ENCODE measurements at places on chromosomes 2 and 18.

GRCh38 chr2:172674034-172674967 is 61.3 kb upstream of the RAPGEF4 start:
- DNase-seq: peak; percentile 44

DNA sequence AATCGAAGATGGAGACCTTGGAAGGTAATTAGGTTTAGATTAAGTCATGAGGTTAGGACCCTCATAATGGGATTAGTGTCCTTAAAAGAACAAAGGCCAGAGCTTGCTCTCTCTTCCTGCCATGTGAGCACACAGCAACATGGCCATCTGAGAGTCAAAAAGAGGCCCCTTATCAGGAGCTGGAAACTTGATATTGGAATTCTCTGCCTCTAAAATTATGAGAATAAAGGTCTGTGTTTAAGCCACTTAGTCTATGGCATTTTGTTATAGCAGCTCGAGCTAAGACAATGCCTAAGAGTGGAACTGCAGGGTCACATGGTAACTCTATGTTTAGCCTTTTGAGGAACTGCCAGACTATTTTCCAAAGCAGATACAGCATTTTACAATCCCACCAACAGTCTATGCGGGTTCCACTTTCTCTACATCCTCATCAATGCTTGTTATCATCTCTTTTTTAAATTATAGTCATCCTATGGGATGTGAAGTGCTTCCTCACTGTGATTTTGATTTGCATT is 42.4 kb downstream of the THADA start:
- no peak for DNase-seq

DNA sequence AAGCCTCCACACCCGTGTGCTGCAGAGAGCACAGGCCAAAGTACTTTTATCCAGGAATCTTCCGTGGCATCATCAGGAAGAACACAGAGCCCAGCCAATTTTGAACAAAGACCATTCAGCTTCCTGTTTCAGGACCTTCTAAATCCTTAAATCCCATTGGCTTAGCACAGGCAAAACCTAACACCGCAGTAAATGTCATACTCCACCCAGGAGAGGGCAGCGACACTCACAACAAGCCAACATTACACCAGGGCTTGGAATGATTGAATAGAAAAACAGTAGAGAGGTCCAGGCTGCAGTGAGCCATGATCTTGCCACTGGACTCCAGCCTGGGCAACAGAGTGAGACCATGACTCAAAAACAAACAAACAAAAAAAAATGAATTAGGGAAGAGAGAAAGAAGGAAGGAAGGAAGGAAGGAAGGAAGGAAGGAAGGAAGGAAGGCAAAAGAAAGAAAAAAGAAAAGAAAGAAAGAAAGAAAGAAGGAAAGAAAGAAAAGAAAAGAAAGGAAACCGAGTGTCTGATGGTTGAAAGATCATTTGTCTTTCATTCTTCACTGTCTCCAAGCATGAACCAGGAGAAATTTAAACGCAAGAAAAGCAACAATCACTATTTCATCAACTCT is 144.6 kb upstream of the SATB2 start:
- no peak for DNase-seq

GRCh38 chr18:6598657-6599056 is 130.9 kb upstream of the ARHGAP28 start:
- no peak for DNase-seq

DNA sequence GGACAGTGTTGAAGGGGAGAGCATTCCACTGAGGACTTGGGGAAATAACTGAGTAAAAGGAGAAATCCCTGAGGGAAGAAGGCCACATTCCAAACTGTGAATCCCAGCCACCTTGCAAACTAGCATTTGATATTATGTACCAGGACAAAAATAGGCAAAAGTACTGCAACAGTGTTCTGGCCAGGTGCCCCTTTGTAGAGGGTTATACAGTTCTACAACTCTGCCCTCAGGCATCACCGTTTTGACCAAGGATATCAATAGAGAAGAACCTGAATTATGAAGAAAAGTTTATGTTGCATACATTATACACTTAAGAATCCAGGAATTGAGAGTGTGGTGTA is 20.6 kb upstream of the CAVIN2 start:
- DNase-seq: no peak

GRCh38 chr2:120367649-120368048 is 21.7 kb downstream of the INHBB start:
- no peak for DNase-seq

GRCh38 chr2:221308507-221309066 is 263.5 kb downstream of the EPHA4 start:
- DNase-seq: no peak

GRCh38 chr2:31446848-31447247 is 32.3 kb upstream of the XDH start:
- DNase-seq: no peak

- no peak for DNase-seq
Measured at GRCh38 chr18:79365701-79366100, 30.0 kb upstream of the NFATC1 start.

DNA sequence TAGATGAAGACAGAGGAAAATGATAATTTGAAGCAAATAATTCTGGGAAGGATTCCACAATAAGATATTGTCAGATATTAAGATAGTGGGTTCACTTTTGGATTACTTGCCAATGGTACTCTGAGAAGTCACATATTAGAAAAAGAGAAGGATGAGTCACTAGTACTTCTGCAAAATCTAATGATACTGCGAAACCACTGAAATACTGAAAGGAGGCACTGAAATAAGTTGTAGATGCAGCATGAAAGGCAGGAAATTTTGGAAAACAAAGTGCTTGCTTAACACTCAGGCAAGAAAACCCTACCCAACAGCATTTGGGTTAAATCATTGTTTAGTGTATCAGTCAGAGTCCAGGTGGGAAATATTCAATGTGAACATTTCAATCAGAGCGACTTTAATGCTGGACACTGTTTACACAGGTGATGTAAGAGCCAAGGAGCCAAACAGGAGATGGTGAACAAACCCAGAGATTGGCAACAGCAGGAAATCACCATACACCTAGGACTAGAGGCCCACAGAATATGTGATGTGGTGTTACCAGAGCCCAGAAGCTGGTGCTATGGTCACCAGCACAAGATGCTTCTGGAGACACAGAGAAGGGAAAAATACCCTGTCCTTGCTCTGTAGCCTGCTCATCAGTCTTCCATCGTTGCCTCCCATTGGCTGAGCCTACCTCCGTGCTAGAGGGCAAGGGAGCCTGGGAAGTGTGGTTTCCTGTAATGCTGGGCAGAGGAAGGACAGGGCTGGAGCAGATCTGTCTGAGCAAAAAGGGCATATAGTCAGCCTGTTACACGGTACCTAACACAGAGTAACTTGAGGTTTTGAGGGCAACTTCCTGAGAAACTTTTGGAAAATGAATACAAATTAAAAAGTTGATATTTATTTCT is 204.7 kb upstream of the ITGA4 start:
- DNase-seq: no peak

GRCh38 chr2:26968001-26968400 is 2.4 kb upstream of the MAPRE3 start:
- no peak for DNase-seq

DNA sequence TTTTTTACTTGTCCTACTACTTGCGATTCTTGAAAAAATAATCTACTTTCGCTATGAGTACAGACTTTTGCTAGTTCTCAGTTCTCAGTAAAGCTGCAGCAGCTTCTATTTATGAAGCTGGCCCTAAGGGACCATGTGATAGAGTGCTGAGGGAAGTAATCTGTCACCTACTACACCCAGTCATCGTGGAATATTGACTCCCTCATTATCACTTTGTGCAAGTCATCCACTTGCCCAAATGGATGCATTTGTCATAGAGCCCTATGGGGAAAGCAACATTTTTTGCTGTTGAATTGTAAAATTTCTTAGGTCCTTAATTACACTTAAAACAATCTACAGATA is 1919.8 kb downstream of the SUCLG1 start:
- no peak for DNase-seq

DNA sequence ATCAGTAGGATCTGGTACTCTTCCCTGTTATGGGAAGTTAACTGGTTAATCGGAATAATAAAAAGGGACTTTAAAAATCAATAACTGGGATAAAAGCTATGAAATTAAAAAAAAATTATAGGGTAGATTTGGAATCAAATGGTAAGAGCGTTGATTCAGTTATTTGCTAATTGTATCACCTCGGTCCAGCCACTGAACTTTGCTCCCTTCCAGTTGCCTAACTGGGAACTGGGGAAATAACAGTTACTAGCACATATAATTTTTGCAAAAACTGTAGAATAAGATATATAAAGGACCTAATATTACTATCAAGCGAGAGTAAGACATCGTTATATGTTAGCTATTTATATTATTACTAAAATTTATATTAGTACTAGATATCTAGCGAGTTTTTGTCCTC is 302.1 kb downstream of the LRP1B start:
- DNase-seq: no peak

DNA sequence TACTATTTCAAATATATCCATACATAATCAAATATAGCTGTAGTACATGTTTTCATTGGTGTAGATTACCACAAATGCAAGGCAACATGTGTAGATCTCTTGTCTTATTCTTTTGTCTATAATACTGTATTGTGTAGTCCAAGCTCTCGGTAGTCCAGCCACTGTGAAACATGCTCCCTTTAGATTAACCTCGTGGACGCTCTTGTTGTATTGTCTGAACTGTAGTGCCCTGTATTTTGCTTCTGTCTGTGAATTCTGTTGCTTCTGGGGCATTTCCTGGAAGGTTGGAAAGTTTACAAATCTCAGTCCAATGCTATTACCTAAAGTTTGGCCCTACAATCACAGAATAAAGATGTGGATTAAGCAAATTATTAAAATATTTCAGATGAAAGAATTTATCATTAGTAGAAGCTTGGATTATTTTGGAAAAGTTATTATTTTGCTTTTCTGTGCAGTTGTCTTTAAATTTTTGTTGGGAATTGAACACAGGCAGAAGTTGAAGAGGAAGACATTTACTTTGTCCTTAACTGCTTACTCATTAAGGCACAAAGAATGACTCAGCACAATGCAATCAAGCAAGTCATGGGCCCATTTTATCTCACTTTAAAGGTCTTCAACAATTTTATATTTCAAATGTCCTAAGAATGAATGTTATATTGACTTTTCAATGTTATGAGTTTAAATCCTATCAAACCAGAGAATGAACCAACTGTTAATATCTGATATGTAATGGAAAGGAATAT is 103.4 kb upstream of the CAVIN2 start:
- no peak for DNase-seq

DNA sequence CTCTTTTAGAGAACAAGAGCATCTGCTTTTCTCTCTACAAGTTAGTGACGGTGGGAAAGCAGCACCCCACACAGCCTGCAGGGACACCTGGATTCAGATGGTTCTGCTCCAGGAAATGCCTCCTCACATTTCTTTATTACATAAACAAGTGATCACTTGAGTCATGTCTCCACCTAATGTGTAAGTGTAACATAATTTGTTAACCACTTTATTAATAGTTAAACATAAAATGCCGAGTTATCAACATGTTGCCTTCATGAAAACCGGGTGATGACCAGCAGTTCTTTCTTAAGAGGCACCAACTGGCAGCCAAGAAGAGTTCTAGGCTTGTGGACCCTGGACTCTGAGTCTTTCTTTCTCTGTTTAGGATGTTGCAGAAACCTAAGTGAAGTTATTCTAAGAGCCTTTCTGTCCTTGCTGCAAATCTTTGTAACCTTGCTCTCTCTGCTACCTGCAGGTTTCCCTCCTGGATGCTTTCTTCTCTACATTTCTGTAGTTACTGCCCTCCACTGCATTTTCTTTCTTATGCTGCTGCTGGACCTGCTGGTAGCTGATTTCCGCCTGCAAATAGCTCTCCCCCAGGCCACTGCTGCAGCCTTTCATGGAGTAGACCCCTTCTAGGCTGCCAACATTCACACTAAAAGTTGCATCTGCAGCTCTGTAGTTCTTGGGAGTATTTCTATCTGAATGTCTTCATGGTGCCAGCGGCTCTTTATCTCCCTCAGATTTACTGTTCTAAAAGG is 24.3 kb downstream of the UPP2 start:
- DNase-seq: no peak

- no peak for DNase-seq
Measured at GRCh38 chr2:58899692-58900091, 658.6 kb upstream of the FANCL start.

DNA sequence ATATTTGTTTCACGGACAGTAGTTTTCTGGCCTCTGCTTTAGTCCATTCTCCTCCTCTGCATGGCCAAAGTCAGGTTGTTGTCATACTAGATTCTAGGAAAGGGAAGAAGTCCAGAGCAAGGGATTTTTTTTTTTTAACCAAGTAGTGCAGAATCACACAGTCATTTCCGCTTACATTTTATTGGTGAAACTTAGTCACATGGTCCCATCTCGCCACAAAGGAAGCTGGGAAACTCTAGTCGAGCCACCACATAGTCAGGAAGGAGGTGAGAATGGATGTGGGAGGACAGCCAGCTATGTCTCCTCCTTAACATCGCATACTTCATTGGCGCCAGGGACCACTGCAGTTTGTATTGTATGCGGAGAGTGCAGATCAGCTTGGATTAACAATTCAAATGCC is 10.4 kb downstream of the HRH4 start:
- DNase-seq: no peak

DNA sequence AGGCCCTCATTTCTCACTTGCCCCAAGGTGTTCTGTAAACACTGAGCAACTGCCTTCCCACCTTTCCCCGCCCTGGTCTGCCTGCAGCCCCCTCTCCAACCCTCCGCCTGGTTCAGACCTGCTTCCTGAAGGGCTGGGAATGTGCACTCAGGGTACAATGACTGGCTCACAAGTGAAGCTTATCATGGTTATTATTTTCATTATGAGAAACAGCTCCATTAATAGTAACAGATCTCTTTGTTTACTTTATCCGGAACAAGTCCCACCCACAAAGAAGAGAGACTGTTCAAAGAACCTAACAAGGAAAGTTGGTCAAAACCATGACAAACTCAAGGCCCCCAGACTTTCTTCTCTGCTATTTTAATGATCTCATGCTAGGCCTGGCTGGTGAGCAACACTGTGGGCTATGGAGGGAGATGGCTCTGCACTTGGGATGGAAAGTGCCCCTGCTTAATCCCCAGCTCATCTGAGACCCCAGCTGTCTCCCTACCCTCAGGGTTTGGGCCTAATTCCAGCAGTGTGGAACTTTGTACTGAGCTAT is 36.7 kb downstream of the ARHGAP25 start:
- no peak for DNase-seq

DNA sequence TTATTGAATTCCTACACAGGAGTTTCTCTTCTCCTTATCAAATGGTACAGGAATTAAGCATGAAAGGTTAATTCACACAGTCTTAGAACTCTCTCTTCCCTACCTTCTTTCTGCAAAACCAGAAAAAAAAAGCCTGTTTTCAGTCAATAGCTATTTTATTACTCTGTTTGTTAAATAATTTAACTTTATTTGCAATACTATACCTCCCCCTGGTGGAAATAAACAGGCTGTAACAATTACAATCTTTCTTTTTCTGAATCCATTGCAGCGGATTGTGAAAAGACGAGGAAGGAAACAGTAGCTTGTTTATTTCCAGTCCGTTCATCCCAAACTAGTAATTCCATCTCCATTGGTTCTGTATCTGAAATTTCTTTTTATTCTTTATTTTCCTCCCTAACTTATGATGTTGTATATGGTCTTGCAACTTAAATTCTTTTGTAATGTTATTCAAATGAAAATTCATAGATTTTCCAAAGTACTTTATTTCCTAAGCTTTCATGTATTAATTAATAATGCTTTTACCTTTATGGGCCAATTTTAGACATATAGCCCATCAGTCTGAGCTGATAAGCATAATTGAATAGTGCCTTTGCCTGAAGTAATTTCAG is 165.2 kb downstream of the SH3BP4 start:
- no peak for DNase-seq
